NCI-H1930 (cell line): ENCODE measurements at places on chromosomes 1 and 21.
A peak's percentile ranks its signal among the peaks of the same experiment; 100 is the strongest.

- DNase-seq = no peak
These were observed 85.4 kb upstream of the CD53 start for GRCh38 chr1:110787328-110788071.

- no peak for DNase-seq
These were observed 13.4 kb downstream of the RAB7B start for GRCh38 chr1:205989786-205990185.

DNA sequence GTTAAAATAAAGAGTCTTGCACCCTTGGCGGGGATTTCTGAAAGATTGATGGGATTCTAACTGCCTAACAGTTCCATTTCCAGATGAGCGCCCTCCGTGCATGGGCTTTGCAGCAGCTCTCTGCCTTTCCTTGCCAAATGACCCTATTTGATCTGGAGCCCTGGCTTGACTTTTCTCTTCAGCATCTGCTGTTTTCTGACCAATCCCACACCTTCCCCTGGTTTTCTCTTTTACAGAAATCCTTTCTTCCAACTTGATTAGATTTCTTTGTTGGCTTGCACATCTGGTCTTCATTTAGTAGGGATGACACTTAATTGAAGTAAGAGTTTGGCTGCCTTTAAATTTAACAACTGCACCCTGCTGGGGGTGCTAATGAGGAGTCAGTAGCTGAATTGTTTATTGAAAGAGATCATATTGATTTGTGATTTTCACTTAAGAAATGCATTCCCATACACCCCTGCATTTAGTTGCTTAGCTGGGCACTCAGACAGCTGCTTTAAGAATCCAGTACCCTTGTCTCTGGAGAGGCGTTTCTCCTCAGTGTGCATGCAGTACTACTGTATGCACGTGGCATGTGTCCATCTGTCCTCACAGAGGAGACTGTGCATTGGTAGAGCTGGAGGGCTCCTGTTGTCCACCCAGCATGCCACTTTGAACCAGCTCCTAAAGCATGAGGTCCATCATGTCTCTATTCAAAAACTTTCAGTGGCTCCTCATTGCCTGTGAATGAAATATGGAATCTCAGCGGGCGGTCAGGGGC is 99.7 kb downstream of the NOS1AP start:
- DNase-seq = no peak

DNA sequence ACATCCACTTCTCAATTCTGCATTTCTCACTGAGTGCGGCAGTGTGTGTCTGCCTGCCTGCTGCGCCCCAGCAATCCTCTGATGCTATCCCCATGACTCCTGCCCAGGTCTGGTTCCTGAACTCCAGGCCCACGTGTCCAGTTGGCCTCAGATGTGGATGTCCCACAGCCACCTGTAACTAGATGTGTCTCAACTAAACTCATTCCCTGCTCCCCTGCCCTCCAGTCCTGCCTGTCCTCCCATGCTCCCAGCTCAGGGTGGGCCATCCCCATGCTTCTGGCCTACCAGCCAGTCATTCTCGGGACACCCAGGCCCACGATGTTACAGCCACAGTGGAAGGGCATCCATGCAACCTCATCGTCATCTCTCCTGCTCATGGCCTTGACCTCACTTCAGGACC is 76.8 kb downstream of the STUM start:
- DNase-seq = no peak

DNA sequence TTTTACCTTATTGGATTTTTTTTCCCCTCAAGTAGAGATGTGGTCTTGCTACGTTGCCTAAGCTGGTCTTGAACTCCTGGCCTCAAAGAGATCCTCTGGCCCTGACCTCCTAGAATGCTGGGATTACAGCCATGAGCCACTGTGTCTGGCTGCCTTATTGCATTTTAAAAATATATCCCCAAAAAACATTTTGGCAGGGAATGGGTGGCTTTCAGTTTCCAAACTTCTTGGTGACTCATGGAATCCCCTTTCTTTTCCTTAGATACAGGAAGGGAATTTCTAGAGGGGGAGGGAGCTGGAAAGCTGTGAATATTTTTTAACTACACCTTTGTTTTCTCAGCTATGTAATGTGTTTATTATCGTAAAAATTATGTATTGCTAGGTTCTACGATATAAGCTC is 73.3 kb downstream of the SNRPE start:
- DNase-seq = no peak

DNA sequence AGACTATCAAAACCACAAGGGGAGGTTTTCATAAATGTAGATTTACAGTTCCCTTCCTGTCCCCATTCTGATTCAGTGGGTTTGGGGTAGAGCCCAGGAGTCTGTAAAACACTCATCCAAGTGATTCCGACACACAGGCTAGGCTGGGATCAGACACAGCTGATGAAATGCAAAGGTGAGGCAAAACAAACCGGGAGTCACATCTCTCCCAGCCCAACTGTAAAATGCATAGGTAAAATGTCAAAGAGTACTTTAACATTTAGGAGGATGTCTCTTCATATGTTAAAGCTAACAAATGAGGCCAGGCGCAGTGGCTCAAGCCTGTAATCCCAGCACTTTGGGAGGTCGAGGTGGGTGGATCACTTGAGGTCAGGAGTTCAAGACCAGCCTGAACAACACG is 45.0 kb downstream of the ZNF281 start:
- no peak for DNase-seq

DNA sequence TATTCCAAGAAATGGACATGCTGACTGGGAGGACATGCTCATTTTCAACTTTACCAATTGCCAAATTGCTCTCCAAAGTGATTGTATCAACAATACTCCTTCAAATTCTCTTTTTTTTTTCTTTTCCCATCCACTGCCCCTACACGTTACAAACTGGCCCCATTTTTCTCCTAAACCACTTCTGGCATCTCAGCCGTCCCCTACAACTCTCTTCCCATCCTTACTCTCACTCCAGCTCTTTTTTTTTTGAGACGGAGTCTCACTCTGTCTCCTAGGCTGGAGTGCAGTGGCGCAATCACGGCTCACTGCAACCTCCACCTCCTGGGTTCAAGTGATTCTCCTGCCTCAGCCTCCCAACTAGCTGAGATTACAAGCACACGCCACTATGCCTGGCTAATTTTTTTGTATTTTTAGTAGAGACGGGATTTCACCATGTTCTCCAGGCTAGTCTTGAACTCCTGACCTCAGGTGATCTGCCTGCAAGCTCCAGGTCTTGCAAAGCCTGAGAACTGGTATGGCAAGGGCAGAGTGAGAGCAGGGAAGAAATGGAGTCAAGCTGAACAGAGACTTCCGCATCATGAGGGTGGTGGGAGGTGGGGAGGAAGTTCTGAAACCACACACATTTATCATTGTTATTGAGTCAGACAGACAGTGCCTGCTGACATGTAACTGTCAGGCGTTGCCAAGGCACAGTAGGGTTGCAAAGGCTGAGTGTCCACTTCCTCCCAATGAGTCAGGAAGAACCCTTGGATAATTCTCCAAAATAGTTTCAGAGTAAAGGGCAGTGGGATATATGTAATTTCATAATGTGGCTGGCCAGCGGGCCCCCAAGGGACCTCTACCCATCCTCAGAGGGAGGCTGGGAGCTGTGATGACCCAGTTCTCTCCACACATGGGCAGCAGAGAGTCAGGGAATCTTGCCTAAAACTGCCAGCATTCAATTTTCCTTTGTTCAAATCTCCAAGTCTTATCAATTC is 17.4 kb downstream of the CELA3A start:
- no peak for DNase-seq

DNA sequence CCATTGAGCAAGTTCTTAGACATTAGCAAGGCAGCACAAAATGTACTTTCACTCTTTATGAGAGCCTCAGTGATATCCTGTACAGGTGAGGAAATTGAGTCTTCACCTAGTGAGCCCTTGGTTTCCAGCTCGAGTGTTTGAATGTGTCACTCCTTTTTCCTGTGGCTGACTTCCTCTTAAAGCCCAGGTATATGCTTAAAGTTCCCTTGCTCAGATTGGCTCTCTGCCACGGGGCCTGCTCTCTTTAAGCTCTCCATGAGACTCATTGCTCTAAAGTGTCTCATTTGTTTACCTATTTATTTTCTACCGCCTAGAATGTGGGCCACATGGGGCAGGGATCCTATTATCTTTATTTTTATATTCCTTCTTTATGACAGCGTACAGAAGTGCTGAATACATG is 324.9 kb downstream of the SIPA1L2 start:
- DNase-seq = no peak

- no peak for DNase-seq
These were observed 482.9 kb downstream of the PTPRU start for GRCh38 chr1:29719253-29719652.

- no peak for DNase-seq
These were observed 69.2 kb downstream of the SH3GLB1 start for GRCh38 chr1:86773341-86774288.

DNA sequence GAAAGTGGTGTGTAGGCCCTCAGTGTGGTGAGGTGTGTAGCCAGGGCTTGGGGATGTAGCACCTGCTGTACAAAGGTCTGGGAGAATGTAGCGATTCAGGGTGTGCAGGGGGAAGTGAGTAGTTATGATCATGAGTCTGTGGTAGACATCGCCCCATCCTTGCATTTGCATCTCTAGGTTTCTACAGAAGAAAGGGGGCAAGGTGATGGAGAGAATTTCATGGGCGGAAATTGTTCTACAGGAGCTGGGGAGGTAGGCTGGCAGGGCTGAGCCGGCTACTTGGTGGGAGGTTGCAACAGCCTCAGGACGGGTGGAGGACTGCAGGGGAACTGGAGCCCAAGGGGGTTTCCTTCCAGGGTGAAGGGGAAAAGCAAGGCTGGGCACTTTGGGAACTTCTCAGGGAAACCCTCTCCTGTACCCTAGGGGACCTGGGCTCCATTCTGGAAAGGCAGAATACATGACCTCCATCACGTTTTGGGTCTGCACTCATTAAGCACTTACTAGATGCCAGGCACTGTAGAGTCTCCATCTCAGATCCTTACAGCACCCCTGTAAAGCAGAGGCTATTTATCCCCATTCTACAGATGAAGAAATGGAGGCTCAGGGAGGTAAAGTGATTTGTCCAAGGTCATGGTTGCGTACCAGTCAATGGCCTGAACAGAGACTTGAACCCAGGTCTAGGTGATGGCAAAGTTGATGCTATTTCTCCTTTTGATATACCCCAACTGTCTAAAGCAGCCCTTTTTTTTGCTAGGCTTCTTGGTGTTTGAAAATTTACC is 14.5 kb upstream of the TNFRSF1B start:
- DNase-seq = no peak

GRCh38 chr1:114320586-114320985 is 166.9 kb upstream of the SYT6 start:
- no peak for DNase-seq

DNA sequence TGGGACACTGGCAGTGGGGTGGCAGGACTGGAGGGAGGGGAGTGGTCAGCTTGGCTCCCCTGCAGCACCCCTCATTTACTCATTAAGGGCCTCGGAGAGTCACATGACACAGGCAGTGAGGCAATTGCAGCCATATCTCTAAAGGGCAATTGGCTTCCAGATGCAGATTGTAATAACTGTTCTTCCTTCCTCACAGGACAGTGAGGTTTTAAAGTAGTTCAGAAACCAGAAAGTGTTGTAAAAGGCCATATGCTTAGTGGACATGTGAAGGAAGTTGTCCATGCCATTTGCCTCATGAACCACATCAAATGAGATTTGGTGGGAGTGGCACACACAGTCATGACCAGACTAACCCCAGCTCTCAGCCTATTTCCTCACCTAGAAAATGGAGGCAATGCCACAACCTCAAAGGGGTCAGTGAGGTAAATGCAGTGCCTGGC is 11.1 kb downstream of the MTX1 start:
- DNase-seq = peak; percentile 42

DNA sequence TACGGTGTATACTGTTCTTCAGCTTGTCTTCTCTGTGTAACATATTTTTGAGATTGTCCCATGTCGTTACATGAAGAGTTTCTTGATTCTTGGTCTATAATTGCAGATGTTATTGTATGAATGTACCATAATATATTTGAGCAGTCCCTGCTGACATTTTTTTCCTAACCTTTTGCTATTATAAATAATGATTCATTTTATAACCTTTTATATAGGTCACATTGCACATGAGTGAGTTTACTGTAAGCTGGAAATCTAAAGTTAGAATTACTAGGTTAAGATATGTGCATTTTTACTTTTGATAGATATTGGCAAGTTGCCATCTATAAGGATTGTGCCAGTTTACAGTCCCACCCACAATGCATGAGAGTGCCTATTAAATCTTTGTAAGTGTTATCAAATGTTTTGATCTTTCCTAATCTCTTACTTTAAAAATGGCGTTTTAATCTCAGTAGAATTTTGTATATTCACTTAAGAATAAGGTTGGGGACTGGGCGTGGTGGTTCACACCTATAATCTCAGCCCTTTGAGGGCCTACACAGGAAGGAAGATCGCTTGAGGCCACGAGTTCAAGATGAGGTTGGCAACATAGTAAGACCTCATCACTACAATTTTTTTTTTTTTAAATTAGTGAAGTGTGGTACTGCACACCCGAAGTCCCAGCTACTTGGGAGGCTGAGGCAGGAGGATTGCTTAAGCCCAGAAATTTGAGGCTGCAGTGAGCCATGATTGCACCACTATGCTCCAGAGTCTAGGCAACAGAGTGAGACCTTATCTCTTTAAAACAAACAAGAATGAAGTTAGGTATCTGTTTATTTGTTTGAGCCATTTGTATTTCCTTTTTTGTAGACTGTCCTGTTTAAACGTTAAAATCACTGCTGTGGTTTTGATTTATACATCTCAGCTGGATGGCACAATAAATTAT is 36.5 kb downstream of the ZMYM1 start:
- no peak for DNase-seq

DNA sequence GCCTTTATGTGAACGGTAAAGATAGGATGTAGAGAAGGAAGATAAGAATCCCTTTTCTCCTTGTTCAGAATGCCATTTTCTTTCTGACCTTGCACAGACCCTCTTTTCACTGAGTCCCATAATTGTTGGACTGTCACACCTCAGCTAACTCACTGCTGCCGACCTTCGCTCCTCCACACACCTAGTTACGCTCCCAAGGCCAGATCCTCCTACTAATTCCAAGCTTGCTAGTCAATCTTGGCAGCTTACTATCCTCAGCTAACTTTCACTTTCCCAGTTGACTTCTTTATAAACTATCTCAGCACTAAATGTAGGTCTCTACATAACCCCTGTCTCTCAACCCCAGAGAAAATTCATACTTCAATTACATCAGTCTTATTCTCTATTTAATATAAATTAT is 471.8 kb upstream of the PRMT6 start:
- DNase-seq = no peak

DNA sequence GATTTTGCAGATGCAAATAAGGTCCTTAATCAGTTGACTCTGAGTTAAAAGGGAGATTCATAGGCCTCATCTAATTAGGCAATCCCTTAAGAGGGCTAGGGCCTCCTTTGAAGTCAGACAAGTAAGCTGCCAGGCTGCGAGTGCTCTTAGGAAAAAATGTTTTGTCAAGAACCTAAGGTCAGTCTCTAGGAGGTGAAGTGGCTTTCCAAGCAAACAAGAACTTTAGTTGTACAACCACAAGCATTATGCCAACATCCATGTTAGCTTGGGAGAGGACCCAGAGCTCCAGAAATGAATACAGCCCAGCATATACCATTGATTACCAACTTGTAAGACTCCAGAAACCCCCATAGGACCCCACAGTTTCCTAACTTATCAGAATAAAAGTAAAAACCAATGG is 1366.2 kb downstream of the PLA2G4A start:
- DNase-seq = no peak
